ENCODE measurements at places on chromosomes 6 and 20.
A peak's percentile ranks its signal among the peaks of the same experiment; 100 is the strongest.

- no peak for DNase-seq
Observed at GRCh38 chr6:125009578-125009977, 47.3 kb downstream of the RNF217 start.

DNA sequence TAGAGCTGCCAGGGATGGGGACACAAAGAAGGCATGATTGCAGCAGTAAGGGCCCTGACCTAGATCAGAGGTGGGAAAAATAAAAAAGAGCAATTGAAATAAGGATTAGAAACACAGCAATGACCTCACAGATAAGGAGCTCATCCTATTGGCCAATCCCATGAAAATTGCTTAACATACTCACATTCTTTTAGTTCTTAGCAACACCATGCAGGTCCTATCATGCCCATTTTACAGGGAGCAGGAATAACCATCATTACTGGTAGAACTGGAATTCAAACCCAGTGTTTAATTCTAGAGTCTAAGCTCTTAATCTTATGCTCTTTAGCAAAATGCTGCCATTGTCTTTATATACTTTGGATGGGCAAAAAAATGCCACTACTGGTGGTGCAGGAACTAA is 267.7 kb downstream of the RNF144B start:
- no peak for DNase-seq

DNA sequence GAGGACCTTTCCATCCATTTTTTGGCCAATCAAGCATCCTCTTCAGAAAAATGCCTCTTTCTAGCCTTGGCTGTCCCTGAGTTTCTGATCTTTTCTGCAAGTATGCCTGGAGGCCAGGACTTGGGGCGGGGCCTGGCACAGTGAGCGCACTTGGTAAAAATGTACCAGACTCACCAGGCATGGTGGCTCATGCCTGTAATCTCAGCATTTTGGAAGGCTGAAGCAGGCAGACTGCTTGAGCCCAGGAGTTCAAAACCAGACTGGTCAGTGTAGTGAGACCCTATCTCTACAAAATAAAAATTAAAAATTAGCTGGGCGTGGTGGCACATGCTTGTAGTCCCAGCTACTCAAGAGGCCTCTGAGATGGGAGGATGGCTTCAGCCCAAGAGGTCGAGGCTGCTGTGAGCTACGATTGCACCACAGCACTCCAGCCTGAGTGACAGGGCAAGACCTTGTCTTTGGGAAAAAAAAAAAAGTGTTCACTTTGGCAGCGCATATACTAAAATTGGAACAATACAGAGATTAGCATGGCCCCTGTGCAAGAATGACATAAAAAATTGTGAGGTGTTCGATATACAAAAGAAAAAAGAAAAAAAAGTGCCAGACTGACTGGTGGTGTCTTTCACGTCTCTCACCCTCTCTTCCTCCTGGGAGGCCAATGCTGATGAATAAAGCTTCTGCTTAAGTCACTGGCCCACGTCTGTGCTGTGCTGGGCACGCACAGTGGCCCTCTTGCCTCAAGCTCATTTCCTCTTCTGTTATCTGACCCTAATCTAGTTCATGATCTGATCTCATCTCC is 18.1 kb upstream of the SLC9A8 start:
- DNase-seq = peak; percentile 17

DNA sequence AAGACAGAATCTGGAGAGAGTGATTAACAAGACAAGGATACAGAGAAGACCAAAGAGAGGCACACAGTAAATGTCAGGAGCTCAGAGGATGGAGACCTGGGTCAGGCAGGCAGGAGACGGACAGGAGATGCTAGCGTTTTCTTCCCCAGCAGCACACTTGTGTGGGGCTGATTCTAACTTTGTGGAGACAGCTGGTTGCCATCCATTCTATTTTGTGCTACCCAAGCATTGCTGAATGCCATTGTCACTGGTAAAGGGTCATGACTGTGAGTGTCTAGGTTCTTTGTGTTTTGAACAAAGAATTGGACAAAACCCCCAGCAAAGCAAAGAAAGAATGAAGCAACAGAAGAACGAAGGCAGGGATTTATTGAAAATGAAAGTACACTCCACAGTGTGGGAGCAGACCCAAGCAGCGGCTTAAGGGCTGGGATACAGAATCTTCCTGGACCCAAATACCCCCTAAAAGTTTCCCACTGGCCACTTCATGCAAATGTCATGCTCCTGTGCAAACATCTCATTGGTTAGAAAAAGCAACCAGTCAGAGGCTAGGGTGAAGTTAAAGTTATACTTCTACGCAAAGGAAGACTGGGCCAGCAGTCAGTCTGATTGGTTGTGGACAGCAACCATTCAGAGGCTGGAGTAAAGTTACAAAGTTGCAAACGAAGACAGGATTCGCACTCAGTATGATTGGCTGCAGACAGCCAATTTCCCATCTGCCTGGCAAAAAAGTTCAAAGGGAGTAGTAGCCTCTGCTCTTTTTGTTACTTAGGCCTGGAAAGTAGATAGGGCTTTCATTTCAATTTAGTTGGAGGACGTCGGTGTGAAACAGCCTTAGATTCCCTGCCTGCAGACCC is 17.5 kb downstream of the PTK7 start:
- DNase-seq = no peak

- DNase-seq = no peak
Observed at GRCh38 chr20:53865901-53866793, 204.2 kb downstream of the BCAS1 start.

- DNase-seq = no peak
Observed at GRCh38 chr6:35730745-35731413, 6.0 kb upstream of the ARMC12 start.

GRCh38 chr6:115835314-115835713 is 225.4 kb downstream of the FRK start:
- no peak for DNase-seq

- DNase-seq = no peak
Observed at GRCh38 chr20:51059862-51060261, 37.0 kb upstream of the KCNG1 start.

DNA sequence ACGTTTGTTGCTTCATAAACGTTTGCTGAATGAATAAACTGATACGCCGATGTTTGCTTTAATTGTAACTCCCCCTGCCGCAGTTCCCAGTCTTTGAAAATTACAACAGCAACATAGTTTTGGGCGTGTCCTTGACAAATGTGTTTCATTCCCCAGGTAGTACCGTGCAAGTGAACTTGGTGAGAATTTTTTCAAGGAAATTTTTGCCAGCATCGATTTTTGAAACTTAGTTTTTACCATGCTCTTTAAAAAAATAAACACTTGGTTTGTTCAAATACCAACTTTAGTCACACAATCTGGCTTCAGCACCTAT is 60.1 kb downstream of the FAM217A start:
- DNase-seq = no peak

DNA sequence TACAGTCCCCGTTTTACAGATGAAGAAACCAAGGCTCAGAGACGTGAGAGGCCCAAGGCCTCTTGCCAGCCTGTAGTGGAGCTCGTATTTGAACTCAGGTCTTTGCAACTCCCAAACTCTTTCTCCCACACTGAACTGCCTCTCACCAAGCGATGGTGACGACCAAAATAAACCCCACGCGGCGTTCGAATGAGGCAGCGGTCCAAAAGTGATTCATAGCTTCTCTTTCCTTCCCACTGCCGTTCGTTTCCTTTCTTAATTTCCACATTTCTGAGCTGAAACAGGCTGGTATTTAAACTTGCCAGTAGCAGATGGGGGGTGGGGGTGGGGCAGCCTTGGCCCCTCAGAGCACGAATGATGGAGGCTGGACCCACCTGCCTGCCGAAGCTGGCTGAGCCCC is 252.9 kb upstream of the KCNG1 start:
- no peak for DNase-seq

GRCh38 chr20:19368351-19368750 is 155.9 kb downstream of the SLC24A3 start:
- no peak for DNase-seq

DNA sequence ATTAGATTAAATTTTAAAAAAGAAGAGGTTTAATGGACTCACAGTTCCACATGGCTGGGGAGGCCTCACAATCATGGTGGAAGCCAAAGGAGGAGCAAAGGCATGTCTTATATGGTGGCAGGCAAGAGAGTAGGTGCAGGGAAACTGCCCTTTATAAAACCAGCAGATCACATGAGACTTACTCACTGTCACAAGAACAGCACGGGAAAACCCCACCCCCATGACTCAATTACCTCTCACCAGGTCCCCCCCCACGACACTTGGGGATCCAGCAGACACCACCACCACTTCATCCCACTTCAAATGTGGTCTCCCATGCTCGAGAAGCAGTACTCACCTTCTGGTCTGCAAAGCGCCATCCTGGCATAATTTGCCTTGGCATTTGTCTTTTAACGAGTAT is 24.6 kb downstream of the MTFR2 start:
- no peak for DNase-seq

GRCh38 chr6:106692819-106693208 is 63.4 kb downstream of the QRSL1 start:
- no peak for DNase-seq

GRCh38 chr20:19304389-19304788 is 91.9 kb downstream of the SLC24A3 start:
- DNase-seq = no peak

- DNase-seq = no peak
Observed at GRCh38 chr20:58884966-58885365, 32.5 kb downstream of the GNAS start.

- DNase-seq = peak; percentile 93
Observed at GRCh38 chr20:34955231-34956040, at the start of the genes GSS and MYH7B. Gene GSS (minus strand): TSS chr20:34955806. CDS start chr20:34951852, 3,954 bp downstream. Gene MYH7B (plus strand): TSS chr20:34955868. CDS start chr20:34978006, 22,138 bp downstream.

- DNase-seq = peak; percentile 49
Observed at GRCh38 chr6:135163440-135163738, 17.7 kb upstream of the MYB start.

DNA sequence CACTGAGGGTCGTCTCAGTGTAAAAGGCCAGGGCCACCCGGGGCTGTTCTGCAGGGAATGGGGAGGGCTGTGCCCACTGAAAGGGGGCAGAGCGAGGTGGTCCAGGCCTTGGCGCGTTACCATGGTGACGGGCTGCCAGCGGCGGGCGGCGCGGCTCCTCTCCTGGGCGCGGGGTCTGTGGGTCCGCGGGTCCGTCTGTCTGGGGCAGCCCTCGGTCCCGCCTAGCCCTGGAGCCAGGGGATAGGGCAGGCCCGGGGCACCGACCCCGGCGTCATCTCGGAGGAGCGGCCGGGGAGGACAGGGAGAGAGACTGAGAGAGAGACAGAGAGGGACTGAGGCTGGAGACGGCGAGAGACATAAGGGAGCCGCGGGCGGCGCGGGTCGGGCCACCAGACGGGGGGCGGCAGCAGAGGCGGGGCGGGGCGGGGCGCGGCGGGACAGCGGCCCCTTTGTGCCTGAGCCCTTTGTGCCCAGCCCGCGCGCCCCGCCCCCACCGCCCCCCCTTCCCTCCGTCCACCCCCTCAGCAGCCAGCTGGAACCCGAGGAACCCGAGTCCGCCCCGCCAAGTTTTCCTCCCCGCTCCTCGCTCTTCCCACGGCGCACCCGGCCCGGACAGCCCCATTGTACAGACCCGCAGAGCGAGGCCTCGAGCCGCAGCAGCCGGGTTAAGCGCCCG is at the start of gene KIAA1755:
TSS of gene KIAA1755 (minus strand) at position 358 of the 676 bp plus-strand sequence. CDS start at position 123, 235 bp downstream.
- DNase-seq = no peak

GRCh38 chr6:119227377-119227776 is 122.2 kb downstream of the MAN1A1 start:
- no peak for DNase-seq

GRCh38 chr6:167915139-167915538 is 82.3 kb upstream of the KIF25 start:
- no peak for DNase-seq

- no peak for DNase-seq
Observed at GRCh38 chr20:36216314-36217025, 19.8 kb upstream of the AAR2 start.

GRCh38 chr20:56362833-56363413 is 4.1 kb downstream of the FAM210B start:
- no peak for DNase-seq

DNA sequence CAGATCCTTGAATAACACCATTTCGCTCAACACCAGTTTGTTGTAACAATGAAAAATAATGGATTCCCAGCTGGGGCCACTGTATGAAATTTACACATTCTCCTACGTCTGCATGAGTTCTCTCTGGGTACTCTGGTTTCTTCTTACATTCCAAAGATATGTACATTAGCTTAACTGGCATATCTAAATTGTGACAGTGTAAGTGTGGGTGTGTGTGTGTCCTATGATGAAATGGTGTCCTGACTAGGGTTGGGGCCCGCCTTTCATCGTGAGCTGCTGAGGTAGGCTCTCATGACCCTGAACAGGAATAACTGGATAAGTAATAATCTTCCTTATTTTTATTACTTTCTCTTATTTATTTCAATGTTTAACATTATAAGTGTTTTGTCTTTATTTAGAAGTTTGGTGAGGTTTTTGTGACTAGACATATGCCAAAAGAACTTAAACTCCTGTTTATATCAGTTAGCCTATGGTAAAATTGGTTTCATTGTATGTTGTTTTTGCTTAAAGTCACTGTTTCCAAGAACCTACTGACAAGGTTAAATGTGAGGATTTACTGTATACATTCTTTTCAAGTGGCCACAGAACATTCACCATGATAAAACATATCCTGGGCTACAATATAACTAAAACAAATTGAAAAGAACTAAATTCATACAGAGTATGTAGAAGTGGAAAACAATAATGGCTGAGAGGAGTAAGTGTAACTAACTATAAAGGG is 42.4 kb downstream of the RBL1 start:
- DNase-seq = no peak

DNA sequence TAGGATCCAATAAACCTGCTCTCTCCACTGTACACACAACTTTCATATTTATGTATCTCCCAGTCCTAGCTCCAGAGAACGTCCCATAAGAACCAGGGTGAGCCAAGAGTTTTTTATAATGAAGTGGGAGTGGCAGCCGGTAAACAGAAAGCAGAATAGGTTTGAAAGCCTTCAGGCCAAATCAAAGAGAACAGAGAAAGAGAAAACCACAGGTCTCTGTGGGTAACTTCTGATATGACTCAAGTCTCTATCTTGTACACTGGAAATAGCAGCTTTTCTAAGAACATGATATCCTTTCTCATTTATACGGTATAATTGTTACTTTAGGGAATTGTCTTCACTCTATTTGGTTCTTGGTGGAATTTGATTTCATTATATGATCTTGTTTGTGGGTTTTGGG is 273.6 kb downstream of the PACRG start:
- no peak for DNase-seq

DNA sequence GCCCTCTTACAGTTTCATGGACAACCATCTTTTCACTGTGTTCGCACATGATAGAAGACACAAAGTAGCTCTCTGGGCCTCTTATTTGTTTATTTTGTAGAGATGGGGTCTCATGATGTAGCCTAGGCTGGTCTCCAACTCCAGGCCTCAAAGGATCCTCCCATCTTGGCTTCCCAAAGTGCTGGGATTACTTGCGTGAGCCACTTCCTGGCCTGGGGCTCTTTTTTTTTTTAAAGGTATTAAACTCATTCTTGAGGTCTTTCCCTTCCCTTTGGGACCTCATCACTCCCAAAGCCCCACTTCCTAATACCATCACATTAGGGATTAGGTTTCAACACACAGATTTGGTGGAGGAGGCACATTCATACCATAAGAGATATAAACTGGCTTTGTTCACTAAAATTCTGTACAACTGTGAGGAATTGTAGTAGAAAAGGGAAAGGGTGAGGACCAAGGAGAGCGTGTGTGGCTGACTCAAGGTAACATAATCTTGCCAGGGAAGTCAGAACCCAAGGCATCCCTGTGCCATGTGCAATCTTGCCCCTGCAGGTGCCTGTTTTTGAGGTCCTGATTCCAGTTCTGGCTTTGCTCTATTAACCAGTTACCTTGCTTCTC is 45.5 kb downstream of the EIF2S2 start:
- DNase-seq = no peak

Measured in CD8-positive, alpha-beta memory T cell (primary cell).